ENCODE measurements at places on chromosomes 5 and 9.

DNA sequence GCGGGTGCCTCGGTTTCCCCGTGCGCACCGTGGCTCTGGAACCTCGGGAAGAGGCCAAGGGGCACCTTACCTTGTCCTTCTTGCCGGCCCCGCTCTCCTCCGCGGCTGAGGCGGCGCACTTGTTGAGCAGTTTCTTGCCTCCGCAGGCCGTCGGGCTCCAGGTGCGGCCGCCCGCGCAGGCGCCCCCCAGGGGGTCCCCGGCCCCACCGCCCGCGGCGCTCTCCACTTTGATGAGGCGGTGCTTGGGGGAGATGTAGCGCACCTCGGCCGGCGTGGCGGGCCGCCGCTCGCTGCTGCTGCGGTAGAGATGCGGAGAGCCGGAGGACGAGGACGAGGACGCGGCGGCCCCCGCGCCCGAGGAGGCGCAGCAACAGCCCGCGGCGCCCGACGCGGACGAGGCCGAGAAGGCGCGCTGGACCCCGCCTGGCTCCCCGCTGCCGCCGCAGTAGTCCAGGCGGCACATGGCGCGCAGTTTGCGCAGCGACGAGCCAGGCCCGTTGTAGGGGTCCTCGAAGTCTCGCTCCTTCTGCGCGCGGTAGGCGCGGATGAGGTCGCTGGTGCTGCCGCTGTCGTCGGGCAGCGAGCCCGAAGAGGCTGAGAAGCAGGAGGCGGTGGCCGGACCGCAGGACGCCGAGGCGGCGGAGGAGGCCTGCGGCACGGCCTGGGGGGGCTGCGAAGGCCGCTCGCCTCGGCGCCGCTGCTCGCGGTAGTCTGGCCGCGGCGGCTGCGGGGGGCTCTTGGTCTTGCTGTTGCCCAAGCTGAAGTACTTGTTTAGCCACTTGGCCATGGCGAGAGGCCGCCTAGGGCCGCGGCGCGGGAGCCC is 957 bp downstream of the SHB start:
- no peak for DNase-seq

- no peak for DNase-seq
These were observed 73.3 kb upstream of the IFNK start for GRCh38 chr9:27450752-27451151.

DNA sequence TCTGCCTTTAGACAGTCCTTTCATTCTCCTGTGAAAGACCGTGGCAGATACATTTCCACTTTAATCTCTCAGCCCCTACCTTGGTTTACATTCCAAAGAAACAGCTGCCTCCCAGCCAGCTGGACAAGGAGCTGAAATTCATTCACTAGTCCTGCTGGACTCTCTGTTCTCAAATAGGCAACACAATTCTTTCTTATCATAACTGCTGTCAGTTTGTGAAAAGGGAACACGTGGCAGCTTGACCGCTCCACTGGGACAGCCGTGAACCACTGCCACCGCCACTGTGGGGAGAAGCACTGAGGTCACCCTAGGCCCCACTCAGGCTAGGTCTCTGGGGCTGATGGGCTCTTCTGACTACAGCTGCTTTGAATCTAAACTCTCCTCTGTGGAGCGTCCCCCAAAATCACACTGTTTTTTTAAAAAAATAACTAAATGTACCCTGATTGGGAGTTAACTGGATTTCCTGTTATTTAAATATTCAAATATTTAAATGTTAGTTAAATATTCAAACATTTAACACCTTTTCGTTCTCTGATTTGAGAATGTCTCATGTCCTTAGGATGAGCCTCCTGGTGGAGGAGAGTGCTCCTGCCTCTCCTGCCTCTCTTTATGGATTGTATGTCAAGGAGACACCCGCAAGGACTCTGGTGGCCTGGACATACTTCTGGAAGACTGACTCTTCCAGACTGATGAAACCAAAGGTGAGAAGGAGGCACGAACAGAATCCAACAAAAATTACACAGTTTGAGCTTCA is 120.1 kb downstream of the BOD1 start:
- no peak for DNase-seq

GRCh38 chr5:2633992-2634391 is 117.5 kb downstream of the IRX2 start:
- DNase-seq: no peak

GRCh38 chr9:10371824-10372223 is 241.0 kb downstream of the PTPRD start:
- no peak for DNase-seq

DNA sequence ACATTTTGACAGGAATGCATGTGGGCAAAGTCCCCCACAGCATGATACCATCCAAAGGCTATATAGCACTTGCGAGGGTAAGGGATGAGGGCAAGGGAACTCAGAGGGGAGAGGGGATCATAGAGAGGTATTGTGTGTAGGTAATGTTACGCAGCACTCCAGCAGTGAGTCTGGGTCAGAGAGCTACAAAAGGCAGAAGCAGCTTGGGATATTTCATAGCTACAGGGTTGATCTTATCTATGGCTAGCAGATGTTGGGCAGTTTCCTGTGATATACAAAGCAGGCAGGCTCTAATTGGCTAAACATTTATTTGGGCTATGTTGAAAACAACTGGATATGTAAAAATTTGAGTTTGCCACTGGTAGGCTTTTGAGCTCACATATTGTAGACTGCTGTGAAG is 17.8 kb upstream of the SLCO4C1 start:
- DNase-seq: no peak

- no peak for DNase-seq
These were observed 14.1 kb upstream of the SFXN1 start for GRCh38 chr5:175464074-175464941.

- DNase-seq: no peak
These were observed 296.2 kb upstream of the EDIL3 start for GRCh38 chr5:84680908-84681307.

DNA sequence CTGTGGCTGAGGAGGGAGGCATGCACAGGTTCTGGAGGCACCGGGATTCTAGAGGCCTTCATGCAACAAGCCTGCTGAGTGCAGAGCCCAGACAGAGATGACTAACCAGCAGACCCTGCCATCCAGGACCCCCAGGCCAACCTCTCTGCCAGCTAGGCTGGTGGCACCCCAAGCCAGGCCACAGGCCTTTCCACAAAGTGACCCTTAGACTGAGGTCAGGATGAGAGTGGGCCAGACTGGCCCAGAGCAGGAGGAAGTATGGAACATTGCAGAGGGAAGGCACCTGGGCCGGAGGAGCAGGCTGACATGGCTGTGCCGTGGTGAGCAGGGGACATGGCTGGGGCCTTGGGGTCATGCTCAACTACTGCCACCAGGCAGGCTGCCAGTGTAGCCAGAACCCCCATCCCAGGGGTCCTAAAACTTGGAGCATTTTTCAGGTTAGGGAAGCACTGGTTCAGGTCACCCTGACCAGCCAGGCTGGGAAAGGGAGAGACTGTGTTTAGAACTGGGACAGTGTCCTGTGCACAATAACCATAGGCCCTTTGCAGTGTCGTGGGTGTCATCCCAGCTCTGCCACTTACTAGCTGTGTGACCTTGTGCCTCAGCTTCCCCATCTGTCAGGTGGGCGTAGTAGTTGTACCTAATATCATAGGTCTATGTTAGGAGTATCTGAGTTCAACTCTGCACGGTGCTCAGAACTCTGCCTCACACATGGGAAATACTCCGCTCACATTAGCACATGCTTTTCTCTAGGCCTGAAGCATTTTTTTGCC is 17.3 kb downstream of the TCF7 start:
- no peak for DNase-seq

All from cortex of kidney (tissue), 1 donor.